ENCODE measurements at places on chromosomes 5 and 9.

- DNase-seq = peak; percentile 25
Observed at GRCh38 chr9:136721339-136722092, 9.1 kb downstream of the DIPK1B start.

GRCh38 chr5:32420506-32420905 lies 24.0 kb downstream of the ZFR start:
- DNase-seq = no peak

GRCh38 chr5:107104040-107104995 lies 566.4 kb downstream of the EFNA5 start:
- DNase-seq = no peak

DNA sequence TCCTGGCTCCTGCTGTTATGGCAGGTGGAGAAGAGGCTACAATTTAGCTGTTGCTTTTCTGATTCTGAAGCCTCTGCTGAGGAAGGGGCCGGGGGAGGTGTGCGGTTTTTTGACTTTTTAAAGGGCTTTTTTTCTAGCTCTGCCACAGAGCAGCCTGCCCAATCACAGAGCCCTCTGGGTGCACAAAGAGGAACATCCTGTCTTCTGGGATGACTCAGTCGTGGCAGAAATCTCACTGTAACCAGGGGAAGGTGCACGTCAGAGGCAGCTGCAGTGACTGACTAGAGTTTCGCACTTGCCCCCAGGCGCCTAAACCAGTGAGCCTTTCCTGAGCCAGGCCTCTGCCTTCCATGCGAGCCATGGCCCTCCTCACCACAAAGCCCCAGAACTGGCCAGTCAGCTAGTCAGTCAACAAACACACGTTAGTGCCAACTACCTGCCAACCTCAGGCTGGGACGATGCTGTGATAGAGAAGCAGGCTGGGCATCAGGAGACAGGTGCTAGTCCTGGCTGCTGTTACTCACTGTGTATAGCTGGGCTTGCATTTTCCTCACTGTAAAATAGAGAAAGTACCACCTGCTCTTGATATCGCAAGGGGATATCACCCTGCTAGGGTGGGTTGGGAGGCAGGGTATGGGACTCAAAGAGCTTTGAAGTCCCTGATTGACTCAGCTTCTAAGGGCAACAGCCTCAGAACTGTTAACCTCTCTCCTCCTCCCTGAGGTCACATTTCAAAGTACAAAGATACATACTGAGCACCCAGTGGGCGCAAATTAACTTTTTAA lies 2.2 kb downstream of the AKNA start:
- DNase-seq = peak; percentile 89

GRCh38 chr9:132800038-132800648 lies 77.9 kb downstream of the AK8 start:
- DNase-seq = peak; percentile 71

DNA sequence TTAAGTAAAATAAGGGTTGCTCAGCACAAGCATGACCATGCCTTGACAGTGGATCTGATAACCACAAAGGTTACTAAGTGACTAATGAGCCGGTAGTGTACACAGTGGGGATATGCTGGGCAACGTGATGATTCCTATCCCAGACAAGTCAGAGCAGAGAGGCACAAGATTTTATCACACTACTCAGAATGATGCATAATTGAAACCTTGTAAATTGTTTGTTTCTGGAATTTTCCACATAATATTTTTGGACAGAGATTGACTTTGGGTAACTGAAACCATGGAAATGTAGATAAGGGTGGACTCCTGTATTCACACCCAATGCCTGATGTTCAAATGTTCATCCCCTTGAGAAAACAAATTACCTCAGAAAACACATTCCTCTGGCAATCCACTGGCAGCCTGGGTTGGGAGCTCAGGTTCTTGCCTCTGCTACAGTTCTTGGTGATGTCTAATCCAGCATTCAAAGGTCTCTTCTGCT lies 16.2 kb upstream of the ERAP1 start:
- no peak for DNase-seq
